ENCODE measurements at places on chromosomes 5 and 9.

DNA sequence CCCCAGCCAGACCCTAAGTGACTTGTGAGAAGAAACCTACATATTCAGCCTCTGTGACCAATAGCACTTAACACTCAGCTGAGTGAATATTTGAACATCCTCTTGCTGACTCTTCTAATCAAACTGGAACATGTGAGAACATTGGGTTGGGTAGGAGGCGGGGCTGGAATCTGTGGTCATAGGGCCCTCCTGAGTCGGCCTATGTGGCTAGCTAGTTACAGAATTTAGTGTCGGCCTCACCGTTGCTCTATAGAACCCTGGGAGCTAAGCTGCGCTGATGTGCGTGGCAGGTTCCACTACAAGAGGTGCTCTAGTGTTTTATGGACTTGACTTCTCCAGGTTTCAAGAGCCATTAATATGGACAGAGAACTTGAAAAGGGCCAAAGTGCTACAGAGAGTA is 138.8 kb downstream of the DROSHA start:
- no peak for DNase-seq

DNA sequence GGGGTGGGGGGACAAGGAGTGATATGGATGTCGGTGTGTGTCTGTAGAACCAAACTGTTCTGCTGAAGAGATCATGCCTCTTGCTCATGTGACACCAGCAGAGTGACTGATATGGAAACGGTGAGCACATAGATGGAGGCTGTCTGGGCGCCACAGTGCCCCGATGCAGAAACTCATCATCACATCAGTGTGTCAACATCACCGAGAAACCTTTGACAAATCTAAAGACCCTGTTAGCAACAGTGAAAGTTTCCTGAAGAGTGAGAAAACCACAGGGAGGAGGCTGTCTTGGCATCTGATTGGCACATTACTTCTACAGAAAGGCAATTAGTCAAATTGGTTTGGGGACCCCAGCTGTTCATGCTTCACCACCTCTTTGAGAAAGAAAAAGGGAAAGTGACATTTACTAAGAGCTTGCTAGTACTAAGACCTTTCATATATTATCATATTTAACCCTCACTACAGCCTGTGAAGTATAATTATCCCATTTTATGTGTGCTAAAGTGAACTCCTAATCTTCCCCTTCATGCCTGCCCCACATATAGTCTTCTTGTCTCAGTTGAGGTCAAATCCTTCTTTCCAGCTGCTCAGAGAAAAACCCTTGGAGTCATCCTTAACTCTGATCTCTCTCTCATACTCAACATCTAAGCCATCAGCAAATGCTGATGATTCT is 25.6 kb downstream of the CSF2 start:
- peak; percentile 83 for DNase-seq

DNA sequence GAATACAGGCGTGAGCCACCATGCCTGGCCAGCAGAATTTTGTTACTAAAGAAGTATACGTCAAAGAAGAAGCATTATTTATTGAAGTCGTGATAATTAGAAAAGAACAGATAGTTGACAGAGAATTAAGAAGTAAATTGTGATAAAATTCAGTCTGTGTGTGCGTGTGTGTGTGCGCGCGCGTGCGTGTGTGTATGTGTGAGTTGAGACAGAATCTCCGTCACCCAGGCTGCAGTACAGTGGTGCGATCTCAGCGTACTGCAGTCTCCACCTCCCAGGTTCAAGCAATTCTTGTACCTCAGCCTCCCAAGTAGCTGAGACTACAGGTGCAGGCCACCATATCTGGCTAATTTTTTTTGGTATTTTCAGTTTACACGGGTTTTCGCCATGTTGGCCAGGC is 77.8 kb downstream of the ERBIN start:
- no peak for DNase-seq

GRCh38 chr9:76650692-76651091 is 113.5 kb upstream of the PCA3 start:
- DNase-seq: no peak

- no peak for DNase-seq
Observed at GRCh38 chr5:142316051-142316450, 8.8 kb downstream of the SPRY4 start.

- no peak for DNase-seq
Observed at GRCh38 chr9:72220589-72220988, 71.3 kb downstream of the GDA start.

- no peak for DNase-seq
Observed at GRCh38 chr5:39720136-39720535, 295.4 kb upstream of the DAB2 start.

DNA sequence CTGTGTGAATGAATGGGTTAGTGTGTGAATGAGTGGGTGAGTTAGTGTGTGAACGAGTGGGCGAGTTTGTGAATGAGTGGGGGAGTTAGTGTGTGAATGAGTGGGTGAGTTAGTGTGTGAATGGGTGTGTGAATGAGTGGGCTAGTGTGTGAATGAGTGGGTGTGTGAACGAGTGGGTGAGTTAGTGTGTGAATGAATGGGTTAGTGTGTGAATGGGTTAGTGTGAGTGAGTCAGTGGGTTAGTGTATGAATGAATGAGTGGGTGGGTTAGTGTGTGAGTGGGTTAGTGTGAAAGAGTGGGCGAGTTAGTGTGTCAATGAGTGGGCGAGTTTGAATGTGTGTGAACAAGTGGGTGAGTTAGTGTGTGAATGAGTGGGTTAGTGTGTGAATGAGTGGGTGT is 35.5 kb downstream of the NKD2 start:
- no peak for DNase-seq

- no peak for DNase-seq
Observed at GRCh38 chr5:135004376-135004775, 29.7 kb downstream of the PITX1 start.

- DNase-seq: no peak
Observed at GRCh38 chr9:107064378-107064777, 201.4 kb downstream of the ZNF462 start.

GRCh38 chr9:71245651-71246050 is 124.2 kb upstream of the TRPM3 start:
- no peak for DNase-seq

DNA sequence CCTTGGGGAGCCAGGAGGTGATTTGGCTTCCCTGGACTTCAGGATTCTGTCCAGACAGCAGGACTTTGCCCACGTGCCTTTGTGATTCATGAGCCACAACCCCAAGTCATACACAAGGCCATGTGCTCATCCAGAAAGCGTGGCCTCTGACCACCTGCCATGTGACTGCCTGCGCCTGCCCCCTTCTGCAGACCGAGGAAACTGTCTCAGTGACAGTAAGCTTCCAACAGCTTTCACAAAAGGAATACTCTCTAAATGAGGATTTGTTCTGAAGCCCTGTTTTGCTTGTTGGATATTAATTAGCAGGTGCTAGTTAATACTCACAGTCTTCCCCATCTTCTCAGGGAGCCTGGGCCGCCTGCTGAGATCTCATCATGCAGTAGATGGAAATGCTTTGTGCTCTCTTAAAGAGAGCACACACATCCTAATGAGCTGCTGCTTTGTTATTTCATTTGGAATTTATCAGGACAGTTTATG is 36.9 kb upstream of the ANGPTL2 start:
- DNase-seq: no peak

DNA sequence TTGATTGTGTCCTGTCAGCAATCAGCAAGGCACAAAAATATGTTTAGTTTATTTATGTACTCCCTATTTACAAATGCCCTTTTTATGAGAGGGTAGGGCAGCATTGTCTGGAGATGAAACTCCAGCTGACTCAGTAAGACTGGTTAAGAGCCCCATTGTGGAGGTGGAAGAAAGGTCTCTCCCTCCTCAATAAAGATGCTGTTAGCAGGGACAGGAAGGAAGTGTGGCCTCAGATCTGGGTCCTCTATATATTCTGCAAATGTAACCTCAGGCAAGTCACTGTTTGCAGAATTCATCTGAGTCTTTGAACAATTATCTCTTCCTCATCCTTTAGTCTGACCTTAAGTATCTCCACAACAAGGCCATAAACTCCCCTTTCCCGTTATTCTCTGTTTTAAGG is 48.3 kb upstream of the TRAF1 start:
- no peak for DNase-seq

DNA sequence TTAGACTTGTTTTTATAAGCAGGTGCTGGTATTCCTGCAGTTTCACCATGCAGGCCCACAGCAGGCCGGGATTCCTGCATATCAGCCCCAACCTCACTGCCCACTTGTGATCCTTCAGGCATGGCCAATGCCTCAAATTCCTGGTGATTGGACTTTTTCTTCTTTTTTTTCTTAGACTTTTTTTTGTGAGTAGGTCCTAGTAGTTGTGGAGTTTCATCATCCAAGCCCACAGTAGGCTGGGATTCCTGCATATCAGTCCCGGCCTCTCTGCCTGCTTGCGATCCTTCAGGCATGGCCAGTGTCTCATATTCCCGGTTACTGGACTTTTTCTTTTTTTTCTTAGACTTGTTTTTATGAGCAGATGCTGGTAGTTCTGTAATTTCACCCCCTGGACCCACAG is 4.8 kb downstream of the TTF1 start:
- no peak for DNase-seq

GRCh38 chr5:174481737-174482136 is 242.6 kb upstream of the MSX2 start:
- DNase-seq: no peak

DNA sequence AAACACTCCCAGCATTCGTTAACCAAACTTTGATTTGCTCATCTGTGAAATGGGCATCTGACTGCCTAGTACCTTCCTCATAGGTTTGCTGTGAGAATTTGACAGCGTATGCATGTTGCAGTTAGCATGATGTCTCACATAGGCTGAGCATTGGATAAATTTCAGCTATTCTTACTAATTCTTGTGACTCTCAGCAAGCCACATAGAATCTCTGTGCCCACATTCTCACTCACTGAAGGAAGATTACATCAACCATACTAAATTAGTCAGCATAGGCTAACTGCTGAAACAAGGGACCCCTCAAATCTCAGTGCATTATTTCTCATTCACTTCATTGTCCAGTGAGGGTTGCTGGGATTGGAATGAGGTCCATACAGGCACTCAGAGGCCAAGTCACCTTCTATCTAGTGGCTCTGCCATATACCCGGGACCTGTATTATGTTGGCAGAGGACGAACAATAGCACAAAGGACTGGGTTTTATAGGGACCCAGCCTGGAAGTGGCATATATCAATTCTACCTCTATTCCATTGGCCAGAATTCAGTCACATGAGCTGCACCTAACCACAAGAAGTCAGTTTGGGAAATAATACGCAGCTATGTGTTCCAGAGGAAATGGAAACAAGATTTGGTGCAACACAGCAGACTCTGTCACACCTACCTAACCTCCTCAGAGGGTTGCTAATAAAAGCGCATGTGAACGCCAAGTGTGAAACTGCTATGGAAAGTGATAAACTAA is 4.2 kb upstream of the PTGER4 start:
- peak; percentile 45 for DNase-seq

DNA sequence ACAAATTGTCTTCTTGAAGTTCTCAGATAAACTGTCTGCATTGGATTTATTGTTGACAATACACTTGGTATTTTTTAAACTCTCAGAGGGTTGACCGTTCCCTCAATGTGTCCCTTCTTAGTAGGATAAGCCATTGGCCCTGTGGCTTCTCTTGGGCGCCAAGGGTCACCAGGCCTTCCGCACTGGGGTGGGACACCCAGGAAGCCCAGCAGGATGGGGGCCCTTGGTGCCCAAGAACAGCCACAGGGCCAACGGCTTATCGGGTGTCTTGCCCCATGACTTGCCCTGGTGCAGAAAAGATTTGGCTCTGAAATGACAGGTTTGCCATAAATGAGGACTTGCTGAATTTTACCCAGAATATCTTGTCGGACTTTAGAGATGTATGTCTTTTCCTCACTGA is 375.0 kb downstream of the IRX2 start:
- DNase-seq: no peak

GRCh38 chr9:34989946-34990635 is 546 bp downstream of the DNAJB5 start:
- DNase-seq: peak; percentile 37

GRCh38 chr9:129220771-129221170 is 42.7 kb upstream of the IER5L start:
- no peak for DNase-seq

- no peak for DNase-seq
Observed at GRCh38 chr5:157245476-157245875, 20.4 kb upstream of the CYFIP2 start.

DNA sequence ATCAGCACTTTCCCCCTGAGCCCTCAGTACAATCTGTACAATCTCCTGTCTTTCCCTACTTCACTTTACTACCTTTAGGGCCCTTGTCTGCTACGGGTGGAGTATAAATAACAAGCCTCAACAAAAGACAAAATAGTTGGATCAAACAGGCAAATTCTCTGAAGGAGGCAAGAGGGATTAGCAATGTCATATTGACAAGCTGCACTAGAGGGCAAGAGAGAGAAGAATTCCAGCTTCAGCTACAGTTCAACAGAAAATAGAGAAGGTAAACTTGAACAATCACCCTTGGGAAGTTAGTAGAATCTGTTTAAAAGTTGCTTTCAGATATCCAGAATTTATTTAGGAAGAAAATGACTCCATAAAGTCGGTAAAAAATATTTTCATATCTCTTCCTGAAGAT is 68.4 kb upstream of the IZUMO3 start:
- no peak for DNase-seq

DNA sequence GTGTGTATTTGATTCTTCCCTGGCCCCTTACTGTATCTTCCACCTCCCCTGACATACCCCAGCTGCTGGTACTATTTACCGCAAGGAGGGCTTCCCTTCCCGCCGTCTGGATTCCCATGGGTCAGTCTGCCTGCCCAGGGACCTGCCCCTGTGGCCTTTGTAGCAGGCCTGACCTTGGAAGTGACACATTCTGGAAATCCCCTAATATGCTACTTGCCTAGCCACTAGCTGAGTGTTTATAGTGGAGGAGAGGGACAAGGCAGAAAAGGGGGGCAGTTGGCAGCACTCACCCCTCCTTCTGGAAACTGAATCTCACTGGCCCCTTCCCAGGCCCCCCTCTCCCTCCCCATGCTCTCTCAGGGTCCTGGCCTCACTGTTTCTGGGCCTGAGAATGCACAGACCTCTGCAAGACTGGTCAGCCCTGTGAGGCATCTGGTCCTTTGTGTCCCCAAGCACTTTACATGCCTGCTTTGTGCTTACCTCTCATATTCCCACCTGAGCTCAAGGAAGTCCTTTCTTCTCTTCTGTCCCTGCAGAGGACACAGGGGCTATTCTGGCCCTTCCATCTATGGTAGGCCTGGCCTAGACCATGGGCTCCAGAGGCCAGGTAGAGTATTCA is 8.2 kb upstream of the CCL21 start:
- no peak for DNase-seq

DNA sequence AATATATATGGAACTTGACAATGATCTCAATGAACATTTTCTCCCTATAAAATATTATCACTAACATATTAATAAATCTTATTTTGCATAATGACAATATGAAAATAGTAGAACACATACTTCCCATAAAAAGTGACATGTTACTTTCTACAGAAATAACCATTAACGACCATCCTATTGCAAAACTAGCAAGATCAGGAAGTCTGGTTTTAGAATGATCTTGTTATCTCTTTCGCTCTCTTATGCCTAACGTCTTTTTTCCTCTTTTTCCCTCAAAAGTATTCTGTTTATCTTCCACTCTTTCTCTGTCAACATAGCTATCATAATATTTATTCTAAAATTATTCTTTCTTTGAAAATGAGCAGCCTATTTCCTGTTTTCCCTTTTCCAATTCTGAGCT is 21.6 kb upstream of the C5orf46 start:
- DNase-seq: no peak

GRCh38 chr9:69027355-69028097 is 8.0 kb upstream of the FXN start:
- DNase-seq: peak; percentile 54

GRCh38 chr5:116621599-116621998 is 47.0 kb upstream of the SEMA6A start:
- no peak for DNase-seq

GRCh38 chr9:90830977-90831376 is 29.4 kb downstream of the SYK start:
- no peak for DNase-seq

- no peak for DNase-seq
Observed at GRCh38 chr5:20331826-20332225, 343.8 kb upstream of the CDH18 start.

All from stimulated activated CD4-positive, alpha-beta T cell treated with anti-CD3 and anti-CD28 coated beads, Interleukin-4, amount 100 ng/mL, for 24 hours (primary cell).